ENCODE measurements at places on chromosomes 16 and 17.

DNA sequence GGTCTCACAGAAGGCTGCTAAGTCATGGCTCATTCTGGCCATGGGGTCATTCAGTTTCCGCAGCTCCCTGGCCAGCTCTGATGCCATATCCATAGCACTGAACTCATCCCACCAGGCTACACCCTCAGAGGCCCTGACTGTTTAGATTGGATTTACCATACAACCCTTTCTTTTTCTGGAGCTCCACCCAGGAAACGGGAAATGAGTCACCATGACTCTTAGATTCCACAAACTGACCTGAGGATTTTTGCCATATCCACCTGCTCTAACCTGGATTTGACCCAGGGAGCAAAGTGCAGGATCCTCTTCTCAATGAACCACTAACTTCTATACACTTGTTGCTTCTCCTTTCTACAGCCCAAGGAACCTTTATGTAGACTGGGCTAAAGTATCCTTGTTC lies 20.3 kb upstream of the CALB2 start:
- no peak for DNase-seq

GRCh38 chr16:70692873-70693671 lies 7.2 kb upstream of the MTSS2 start:
- DNase-seq, result no peak

GRCh38 chr16:79466111-79466510 lies 134.4 kb downstream of the MAF start:
- DNase-seq, result no peak

- no peak for DNase-seq
Measured at GRCh38 chr17:61233991-61234750, 165.5 kb upstream of the TBX2 start.

GRCh38 chr16:49822649-49823370 lies 33.1 kb downstream of the ZNF423 start:
- no peak for DNase-seq

Measured in CD4-positive, alpha-beta T cell treated with Interleukin-12 subunit alpha and Interleukin-12 subunit beta, for 1 hour (primary cell).